Brain microvascular endothelial cell (primary cell): ENCODE measurements at places on chromosomes 4 and X.
A peak's percentile ranks its signal among the peaks of the same experiment; 100 is the strongest.

DNA sequence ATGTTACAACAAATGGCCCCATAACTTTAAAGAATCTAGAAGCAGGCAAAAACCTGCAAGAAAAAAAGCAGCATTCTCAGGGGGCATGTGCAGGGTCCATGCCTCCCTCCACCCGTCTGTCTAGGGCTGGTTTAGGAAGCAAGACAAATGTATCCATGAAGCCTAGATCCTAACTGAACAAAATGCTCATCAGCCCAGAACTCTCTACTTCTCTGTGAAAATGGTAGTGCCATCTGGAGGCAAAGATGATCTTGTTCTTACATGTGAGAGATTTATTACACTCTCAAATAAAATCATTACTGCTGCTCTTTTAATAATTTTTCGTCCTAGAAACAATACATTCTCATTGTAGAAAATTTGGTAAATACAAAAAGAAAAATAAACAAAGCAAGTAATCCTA is 26.7 kb downstream of the NR3C2 start:
- DNase-seq, result no peak

- no peak for DNase-seq
These were observed 158.0 kb downstream of the GRID2 start for GRCh38 chr4:92461732-92462131.

- peak; percentile 93 for DNase-seq
These were observed 101.4 kb downstream of the WWC2 start for GRCh38 chr4:183200453-183200852.

DNA sequence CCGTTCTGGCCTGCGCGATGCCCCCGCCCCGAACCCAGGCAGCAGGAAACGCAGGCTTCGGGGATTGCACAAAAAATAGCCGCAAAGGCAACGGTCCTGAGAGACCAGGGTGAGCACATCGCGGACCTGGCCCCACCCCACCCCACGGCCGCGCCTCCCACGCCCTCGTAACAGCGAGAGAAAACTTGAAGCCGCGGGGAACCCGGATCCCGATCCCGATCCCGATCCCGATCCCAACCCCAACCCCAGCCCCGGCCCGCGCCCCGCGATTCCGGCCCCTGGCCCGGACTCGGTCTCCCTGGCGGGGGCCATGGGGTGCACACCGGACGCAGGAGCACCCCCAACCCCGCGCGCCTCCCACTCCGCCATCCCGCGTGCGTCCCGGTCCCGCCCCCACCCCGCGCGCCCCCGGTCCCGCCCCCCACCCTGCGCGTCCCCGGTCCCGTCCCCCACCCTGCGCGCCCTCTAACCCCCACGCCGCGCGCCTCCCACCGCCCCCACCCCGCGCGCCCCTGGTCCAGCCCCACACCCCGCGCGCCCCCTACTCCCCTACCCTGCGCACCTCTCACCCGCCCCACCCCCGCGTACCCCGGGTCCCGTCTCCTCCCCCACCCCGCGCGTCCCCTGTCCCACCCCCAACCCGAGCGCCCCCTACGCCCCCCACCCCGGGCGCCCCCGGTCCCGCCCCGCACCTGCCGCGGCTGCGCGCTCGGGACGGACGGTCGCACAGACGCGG is 29.0 kb downstream of the NOP14 start:
- DNase-seq, result peak; percentile 38

GRCh38 chr4:123299212-123299691 is 97.3 kb upstream of the SPRY1 start:
- peak; percentile 18 for DNase-seq

DNA sequence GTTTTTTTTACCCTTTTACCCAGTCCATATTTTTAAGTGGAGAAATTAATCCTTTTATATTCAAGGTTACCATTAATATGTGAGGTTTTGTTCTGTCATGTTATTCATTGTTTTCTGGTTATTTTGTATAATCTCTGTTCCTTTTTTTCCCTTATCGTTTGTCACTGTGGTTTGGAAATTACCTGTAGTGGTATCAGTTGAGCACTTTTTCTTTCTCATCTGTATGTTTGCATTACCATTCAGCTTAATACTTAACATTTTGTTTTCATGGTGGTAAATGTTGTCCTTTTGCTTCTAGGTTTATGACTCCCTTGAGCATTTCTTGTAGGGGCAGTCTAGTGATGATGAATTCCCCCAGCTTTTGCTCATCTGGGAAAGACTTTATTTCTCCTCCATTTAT is 6.6 kb downstream of the ETDC start:
- DNase-seq, result no peak

DNA sequence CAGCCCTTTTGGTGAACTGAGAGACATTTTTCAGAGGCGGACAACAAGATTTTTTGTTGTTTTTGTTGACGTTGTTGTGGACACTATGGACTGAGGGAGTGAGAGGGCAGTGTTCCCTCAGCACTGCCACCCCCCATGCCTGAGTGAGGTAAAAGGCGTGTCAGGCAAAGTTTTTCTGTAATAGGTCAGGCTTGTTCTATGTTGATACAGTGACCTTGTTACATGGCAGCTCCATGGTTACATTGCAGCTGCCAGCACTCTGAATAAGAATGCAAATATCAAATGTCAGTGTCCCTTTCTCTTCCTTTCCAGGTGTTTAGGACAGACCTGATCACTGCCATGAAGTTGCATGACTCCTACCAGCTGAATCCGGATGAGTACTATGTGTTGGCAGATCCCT is 36.6 kb downstream of the JADE1 start:
- no peak for DNase-seq

DNA sequence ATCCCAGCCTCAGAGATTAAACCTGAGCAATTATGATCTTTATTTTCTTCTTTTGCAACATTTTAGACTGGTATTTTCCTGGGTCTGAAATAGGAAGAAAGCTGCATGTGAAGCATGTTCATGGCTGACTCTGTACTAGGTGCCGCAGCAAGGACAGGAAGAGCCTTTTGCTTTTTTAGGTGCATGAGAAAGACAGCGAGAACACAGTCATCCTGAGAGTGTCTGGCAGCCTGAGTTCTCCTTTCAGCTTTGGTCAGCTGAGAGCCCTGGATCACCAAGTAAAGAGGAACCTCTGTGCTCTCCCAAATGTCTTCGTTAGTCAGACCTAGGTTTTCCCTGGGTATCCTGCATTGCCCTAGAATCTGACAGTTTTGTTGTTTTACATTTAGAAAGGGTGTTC is 29.8 kb downstream of the FAM149A start:
- no peak for DNase-seq

- peak; percentile 33 for DNase-seq
These were observed 443.7 kb upstream of the ATOH1 start for GRCh38 chr4:93384887-93385286.

DNA sequence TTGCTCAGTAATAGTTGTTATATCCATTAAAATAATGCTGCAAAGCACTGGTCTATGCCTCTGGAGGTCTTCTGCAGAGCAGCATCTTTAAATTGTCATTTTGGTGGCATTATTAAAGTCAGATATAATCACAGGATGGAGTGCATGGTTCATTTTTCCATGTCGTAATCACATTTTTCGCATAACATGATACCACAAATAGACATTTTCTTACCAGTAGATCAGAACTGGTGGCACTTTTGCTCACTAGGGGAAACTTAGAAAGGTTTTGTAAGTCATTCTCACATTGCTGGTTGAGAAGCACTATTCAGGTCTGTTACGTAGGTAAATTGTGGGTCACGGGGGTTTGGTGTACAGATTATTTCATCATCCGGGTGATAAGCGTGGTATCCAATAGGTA is 484.5 kb upstream of the PRKX start:
- DNase-seq, result no peak
